Stimulated activated CD8-positive, alpha-beta memory T cell treated with anti-CD3 and anti-CD28 coated beads, Interleukin-4, amount 100 ng/mL, for 1 hour (primary cell): ENCODE measurements at places on chromosomes 12 and 14.

- no peak for DNase-seq
Observed at GRCh38 chr12:77814386-77814785, 16.3 kb upstream of the NAV3 start.

DNA sequence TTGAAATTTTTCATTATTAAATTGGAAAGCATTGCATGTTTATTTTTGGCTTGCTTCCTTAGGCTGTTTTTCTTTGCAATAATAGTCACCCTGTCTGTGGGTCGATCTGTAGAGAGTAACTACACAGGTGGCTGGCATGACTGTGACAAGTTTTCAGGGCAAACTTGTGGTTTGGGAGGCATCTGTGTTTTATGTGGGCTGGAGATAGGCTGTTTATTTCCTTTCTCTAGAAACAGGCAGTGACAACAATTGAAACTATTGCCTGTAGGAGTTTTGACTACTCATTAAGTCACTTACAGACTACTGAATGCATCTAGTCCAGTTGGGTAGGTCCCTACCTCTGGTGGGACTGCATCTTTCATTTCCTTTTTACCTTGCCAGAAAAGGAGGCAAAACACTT lies 155.6 kb downstream of the DYRK2 start:
- no peak for DNase-seq

DNA sequence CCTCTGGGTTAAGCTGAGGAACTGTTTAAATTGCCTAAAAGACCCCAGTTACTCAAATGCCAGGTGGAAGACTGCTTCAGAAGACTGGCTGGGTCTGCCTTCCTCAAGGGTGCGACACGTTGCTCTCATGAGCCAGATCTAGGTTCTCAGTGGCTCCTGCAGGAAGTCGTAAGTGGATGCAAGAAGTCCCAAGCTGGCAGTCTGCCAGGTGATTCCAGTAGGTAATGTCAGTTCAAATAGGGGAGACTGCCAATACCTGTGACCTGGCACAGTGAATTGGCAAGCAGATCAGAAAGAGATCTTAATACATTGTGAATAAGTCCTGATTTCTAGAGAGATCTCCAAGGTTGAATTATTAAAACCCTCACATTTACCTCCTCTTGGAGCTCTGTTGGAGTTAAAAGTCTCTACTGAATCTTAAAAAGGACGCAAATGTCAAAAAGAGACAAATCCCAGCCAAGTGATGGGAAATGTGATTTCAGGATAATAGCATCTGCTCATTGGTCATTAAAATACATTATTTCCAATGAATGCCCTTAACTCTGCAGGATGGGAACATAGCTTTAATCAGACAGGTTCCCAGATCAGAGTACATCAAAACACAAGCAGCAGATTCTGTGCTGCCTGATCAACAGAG lies 98.8 kb upstream of the FRMD6 start:
- no peak for DNase-seq

DNA sequence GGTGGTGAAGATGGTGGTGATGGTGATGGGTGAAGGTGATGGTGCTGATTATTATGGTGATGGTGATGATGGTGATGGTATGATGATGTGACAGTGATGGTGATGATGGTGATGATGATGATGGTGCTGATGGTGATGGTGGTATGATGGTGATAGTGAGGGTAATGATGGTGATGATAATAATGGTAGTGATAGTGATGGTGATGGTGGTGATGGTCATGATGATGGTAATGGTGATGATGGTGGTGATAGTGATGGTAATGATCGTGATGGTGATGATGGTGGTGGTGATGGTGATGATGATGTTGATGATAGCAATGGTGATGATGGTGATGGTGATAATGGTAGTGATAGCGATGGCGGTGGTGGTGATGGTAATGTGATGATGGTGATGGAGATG lies 197.9 kb upstream of the ALG10B start:
- DNase-seq = no peak

GRCh38 chr12:61750604-61751003 lies 509.6 kb upstream of the USP15 start:
- no peak for DNase-seq

DNA sequence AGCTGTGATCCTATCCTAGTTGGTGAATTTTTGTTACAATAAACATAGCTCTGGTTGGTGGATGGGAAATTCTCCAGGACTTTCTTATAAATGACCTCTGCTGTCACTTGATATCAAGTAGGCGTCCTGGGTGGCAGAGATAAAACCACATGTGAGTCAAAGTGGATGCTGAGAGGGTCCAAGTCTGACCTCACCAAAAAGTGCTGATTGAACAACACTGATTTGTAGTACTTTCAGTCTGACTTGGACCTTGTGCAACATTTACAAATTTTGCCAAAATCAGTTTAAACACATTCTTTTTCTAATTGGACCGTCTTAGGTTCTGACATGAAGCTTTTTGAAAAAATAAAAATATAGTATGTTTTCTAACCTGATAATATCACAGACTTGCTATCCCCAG lies 585.6 kb downstream of the GALC start:
- no peak for DNase-seq

- no peak for DNase-seq
Observed at GRCh38 chr12:44247588-44247987, 411.7 kb downstream of the TMEM117 start.

DNA sequence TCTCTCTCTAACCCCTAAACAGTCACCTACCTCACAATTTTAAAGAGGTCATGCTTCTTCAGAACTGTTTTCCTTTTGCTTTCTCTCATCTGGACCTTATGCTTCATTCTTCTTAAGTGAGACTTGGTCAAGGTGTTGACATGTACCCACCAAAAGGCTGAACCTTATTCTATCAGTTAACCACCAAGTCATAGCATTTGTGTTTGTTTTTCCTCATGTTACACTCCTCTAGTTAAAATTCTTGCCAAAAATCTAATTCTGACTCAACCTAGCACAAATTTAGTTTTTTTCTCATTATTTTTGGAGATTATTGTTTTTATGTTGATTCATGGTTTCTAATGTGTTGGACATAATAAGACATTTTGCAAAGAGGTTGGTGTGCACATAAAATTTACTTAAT lies 578.6 kb downstream of the SLC16A7 start:
- no peak for DNase-seq
